ENCODE measurements at places on chromosomes 16 and 17.

DNA sequence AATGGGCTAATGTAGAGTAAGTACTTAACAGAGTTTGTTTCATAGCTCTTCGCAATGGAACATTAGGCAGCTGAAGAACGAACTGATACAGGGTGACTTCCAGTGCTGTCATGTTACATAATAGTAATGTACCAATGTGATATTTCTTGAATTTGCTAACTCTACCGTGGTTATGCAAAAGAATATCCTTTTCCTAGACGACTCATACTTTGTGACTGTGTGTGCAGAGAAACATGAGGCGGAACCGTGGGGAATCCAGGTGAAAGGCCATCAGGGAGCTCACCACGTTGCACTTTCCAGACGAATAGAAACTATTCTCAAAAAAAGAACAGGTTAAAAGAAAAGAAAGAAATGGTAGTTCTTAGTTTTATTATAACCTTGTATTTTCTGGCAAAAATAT, 13.2 kb downstream of the NOB1 start:
- DNase-seq: no peak

DNA sequence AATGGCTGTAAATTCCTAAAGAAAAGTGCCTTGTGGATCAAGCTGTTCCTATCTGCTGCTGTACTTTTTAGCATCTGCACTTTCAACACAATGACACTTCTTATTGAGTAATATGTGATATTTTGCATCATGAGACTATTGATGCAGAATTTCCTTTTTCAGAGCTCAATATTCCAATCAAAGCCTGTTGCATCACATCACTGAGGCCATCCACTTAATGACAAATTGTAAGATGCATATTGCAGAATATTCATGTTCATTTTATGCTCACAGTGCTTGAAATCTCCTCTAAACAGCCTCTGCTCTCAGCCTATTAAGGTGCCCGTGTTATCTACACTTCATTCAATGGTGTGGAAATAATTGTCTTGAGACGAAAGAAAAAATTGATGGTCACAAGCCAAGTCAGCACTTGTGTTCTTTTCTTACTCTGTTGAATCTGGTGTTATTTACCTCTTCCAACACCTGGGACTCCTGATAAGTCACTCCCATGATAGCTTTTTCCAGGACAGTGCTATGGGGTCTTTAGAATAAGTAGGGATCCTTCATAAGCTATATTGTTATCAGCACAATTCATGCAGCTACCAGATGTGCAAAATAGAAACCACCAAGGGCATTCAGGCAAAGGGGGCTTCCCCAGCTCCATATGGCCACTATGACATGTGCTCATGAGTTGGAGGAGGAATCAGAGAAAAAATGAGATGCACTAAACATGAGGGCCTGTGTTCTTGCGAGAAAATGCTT, 9.3 kb upstream of the SKAP1 start:
- no peak for DNase-seq

GRCh38 chr17:1820528-1821252, 9.0 kb downstream of the SMYD4 start:
- no peak for DNase-seq

DNA sequence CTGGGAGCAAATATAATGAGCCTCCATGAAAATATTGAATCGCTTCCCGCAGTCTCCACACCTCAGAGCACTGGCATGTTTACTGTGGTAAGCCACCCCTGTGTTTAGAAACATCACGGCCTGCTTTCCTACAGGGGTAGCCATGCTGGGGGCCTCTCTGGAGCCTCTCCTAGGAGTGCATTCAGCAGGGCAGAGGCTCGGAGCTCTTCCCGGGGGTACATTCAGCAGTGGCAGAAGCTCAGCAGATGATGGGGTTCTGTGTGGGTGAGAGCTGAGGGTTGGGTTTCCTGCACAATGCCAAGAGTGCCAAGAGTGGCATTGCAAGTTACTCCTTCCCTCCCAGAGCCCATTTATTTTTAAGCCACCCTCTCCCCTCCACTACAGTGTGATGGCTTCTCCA, 386.6 kb downstream of the SEC14L1 start:
- no peak for DNase-seq

DNA sequence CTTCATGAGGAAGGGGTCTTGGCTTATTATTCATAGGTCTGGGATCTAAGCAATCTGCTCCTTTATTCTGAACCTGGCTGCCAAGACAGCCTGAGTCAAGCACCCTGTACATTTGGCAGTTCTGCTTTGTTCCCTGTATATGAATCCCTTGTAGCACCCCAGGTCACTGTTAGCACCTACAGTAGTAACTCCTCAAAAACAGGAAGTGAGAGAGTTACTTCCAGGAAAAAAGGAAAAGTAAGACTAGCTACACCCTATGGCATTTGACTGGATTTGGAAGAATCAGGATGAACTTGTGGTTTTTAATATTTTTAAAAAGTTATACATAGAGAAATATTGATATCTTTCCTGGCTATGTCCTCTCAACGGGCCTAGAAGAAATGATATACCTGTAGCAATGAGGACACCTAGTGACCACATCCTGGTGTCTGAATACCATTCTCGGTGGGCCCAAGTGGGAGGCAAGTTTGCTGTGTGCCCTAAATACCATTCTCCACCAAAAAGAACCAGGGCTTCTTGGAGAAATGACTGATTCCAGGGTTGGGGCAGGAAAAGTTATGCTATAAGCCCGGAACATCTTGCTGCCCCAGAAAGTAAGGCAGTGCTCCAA, 9.9 kb downstream of the ANKRD40 start:
- no peak for DNase-seq

DNA sequence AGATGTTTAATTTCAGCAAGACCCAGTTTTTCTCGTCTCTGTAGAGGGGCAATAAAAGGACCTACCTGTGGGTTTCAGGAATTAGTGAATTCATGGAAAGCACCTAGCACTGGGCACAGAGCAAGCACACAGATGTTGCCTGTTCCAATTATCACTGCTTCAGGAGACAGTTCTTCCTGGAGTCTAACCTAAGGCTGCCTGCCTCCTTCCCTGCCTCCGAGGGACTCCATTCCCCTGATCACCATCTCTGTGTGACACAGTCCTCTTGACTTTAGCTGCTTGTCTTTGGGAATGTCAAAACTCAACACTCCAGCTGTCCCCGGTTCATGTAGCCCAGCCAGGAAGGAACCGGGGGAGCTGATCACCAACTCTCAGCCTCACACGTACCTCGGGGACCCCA, 474.9 kb downstream of the SLC39A11 start:
- no peak for DNase-seq

GRCh38 chr17:77271411-77271810, 130.6 kb downstream of the SEC14L1 start:
- DNase-seq: no peak

GRCh38 chr17:38568845-38569510, 36.8 kb downstream of the SRCIN1 start:
- no peak for DNase-seq

- DNase-seq: no peak
Measured at GRCh38 chr16:685967-686366, 1.8 kb upstream of the JMJD8 start.

DNA sequence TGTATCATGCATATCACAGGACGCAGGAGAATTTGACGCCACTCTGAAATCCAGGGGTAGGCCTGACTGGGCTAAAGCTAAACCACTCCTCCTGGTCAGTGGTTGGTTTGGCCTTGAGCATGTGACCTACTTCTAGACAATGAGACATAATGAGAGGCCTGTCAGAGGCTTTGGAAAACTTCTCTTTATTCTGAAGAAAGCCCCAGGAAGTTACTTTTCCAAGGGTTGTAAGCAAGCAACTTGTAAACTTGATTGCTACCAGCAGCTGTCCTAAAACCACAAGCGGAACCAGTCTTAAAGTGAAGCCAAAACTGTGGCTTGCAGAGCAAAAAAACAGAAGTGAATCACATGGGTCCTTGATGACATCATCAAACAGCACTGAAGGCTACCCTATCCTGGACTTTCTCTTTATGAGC, 138.2 kb upstream of the COX10 start:
- DNase-seq: no peak

- DNase-seq: no peak
Measured at GRCh38 chr16:79328402-79329165, 272.0 kb downstream of the MAF start.

- DNase-seq: no peak
Measured at GRCh38 chr17:14790521-14790920, 474.6 kb downstream of the PMP22 start.

DNA sequence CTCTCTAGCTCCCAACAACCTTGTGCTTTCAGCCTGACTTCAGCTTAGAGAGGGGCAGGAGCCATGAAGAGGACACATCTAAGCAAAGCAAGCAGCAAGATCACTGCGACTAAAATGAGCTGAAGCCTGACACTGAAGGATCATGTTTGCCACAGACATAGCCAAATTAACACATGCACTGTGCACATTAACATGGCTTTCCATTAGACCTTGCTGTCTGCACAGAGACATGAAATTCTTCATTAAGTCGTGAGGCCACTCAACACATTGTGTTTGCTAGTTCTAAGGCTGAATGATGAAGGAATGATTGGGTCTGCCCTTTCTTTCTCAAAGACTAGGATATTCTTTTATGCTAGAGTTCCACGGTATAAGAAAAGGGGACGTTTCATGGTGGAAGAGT, 558.3 kb upstream of the PSMD7 start:
- DNase-seq: no peak

DNA sequence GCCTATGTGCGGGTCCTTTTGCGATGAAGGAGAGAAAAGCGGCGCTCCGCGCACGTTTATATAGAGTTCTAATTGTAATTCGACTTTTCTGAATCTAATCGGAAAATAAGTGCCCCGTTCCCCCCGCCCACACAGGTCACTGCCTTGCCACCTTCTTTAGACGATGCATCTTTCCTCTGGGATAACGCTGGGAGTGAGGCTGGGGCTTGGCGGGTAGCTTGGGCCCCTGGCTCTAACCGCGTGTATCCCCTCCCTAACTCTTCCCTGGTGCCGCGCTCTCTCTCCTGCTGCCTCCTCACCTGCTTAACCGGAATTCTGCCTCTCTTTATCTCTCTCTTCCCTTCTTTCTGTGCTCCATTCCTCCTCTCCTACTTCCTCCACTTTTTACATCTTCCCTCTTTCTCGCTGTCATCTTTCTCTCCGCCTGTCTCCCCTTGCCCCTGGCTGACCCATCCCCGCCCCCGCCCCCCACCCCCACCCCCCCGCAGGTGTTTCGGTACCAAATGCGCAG, 2.6 kb downstream of the LHX1 start:
- no peak for DNase-seq

- no peak for DNase-seq
Measured at GRCh38 chr17:8018436-8018835, 16.0 kb downstream of the GUCY2D start.

DNA sequence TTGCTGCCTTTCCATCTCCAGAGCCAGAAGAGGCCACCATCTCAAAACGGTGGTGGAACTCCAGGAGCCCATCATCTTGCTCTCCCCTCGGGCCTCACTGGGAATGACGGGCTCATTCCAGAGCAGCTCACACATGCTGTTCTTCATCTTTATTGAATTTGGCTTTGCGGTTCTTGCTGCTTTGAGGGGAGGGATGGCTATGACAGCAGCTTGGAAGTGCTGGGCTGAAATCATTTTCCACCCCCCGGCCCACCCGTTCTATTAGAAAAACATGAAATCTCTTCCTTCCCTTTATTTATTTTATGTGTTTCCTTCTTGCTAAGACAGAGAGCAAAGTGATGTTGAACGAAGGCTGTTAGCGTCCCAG, 149.8 kb upstream of the RPL38 start:
- no peak for DNase-seq

- DNase-seq: no peak
Measured at GRCh38 chr17:55302407-55302787, 37.6 kb downstream of the HLF start.

DNA sequence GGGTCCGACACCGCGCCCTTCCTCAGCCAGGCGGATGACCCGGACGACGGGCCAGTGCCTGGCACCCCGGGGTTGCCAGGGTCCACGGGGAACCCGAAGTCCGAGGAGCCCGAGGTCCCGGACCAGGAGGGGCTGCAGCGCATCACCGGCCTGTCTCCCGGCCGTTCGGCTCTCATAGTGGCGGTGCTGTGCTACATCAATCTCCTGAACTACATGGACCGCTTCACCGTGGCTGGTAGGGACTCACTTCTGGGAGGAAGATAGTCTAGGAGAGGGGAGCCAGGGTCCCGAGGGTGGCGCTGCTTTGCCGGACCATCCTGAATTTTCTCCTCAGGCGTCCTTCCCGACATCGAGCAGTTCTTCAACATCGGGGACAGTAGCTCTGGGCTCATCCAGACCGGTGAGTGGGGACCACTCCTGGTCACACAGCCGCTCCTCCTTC, 601 bp downstream of the SPNS1 start:
- no peak for DNase-seq

- no peak for DNase-seq
Measured at GRCh38 chr17:16935241-16935663, 36.7 kb downstream of the TNFRSF13B start.

DNA sequence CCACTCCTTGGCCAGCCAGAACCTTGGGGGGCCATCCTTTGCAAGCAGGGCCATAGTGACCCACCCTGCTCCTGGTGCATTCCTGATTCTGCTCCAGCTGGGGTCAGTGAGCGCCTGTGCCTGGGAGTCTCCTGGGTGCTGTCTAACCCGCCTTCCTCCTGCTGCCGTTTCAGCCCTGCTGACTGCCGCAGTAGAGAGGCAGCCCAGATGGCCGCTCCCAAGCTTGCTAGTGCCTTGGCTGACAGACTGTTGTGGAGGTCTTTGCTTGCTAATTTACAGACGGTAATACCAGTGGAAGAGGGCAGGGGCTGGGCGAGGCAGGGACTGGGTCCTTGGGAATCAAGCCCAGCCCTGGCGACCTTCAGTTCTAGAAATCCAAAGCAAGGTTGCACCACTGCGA, 99.6 kb downstream of the SOCS1 start:
- DNase-seq: no peak

DNA sequence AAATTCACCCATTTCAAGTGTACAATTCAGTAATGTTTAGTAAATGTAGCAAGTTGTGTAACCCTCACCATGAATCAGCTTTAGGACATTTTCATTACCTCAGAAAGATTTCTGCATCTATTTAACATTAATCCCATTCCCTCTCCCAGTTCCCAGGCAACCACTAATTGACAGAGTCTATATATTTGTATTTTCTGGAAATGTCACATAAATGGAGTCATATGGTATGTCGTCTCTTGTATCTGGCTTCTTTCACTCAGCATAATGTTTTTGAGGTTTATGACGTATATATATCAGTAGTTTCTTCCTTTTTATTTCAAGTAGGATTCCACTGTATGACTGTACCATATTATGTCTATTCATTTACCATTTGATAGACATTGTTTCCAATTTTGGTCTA, 199.8 kb downstream of the CYB561 start:
- DNase-seq: no peak

GRCh38 chr16:12120217-12120981, 143.9 kb downstream of the SNX29 start:
- DNase-seq: no peak

GRCh38 chr17:7858522-7858810, 663 bp downstream of the CYB5D1 start:
- no peak for DNase-seq

GRCh38 chr16:55398762-55399161, 74.8 kb downstream of the IRX6 start:
- no peak for DNase-seq

DNA sequence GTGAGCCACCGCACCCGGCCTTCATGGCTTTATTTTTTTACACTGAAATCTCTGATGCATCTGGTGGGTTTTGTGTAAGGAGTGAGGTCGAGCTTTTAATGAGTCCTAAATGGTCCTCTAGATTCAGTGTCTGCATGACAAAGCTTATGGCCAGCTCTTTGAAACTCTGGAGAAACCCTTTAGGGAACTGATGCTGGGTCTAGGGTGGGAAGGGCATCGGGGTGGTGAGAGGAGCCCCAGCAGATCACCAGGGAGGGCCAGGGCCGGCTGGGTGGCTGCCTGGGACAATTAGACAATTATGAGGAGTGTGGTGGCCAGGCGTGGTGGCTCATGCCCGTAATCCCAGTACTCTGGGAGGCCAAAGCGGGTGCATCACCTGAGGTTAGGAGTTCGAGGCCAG, 93.9 kb downstream of the SEC14L1 start:
- no peak for DNase-seq
